ENCODE measurements at places on chromosomes 1 and 21. TPM values are rescaled to one million over a fixed set of nuclear protein-coding genes. Genes with fewer than 3 reads are reported as not detected.

DNA sequence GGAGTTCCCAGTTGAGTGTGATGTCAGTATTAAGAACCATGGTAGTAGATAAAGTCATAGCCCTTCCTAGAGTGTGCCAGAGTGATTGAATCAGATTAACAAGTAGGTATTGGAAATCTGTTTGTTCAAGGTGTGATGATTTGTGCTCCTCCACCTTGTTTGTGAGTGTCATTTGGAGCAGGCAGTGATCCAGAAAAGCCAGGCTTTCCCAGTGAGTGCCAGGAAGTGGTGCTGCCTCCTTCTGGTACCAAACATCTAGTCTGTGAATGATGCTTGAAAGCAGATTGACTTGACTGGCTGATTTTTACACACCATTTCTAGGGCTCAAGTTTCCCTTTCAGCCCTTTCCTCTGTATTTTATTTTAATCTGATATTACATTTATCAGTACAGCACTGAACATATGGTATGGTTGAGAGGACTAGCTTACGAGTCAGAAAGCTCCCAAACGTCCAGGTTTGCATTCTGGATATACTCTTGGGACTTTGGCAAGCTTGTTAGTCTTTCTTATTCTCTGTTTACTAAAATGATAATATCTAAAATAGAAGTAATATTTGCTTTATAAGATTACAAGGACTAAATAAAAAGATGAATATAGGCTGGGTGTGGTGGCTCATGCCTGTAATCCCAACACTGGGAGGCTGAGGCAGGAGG lies 100.7 kb downstream of the PATJ start:
- H3K36me3 ChIP-seq = no peaks in the 10 kb centered on the region
- H3K27me3 ChIP-seq = no peaks in the 10 kb centered on the region
- H3K27ac ChIP-seq = no peak overlapping the region
- no peak for DNase-seq

GRCh38 chr1:227043755-227044154 lies 103.7 kb downstream of the COQ8A start:
- no peak overlapping the region for H3K4me3 ChIP-seq
- H3K27ac ChIP-seq = no peak overlapping the region
- no peaks in the 10 kb centered on the region for H3K4me1 ChIP-seq
- no peaks in the 10 kb centered on the region for H3K36me3 ChIP-seq
- DNase-seq = peak; percentile 79

DNA sequence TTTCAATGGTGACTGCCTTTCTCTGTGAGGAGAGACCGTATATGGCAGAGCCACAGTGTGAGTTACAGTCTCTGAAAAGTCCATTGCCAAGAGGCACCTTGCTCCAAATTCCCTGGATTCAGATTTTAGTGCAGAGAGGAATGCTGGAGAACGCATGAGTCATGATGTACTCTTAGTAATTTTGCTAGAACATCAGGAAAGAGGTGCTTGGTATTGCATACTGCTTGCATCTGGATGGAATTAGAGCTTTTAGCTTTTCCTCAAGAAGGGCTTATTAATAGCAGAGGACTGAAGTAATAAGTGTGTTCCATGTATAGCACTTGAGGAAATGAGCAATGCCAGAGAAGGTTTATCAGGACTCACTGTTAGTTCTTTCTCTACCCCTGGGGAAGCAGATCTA lies 40.5 kb upstream of the AKT3 start:
- peaks cover 4% of the 10 kb centered on the region for H3K4me1 ChIP-seq
- H3K27ac ChIP-seq = no peak overlapping the region
- H3K4me3 ChIP-seq = no peak overlapping the region
- no peaks in the 10 kb centered on the region for H3K27me3 ChIP-seq
- peak; percentile 79 for DNase-seq

FCRL5 gene
- not detected for total RNA-seq

LCE2B gene
- not detected for total RNA-seq

All from fibroblast of lung (primary cell).